NCI-H226 (cell line): ENCODE measurements at places on chromosomes 1 and 21.
A peak's percentile ranks its signal among the peaks of the same experiment; 100 is the strongest.

DNA sequence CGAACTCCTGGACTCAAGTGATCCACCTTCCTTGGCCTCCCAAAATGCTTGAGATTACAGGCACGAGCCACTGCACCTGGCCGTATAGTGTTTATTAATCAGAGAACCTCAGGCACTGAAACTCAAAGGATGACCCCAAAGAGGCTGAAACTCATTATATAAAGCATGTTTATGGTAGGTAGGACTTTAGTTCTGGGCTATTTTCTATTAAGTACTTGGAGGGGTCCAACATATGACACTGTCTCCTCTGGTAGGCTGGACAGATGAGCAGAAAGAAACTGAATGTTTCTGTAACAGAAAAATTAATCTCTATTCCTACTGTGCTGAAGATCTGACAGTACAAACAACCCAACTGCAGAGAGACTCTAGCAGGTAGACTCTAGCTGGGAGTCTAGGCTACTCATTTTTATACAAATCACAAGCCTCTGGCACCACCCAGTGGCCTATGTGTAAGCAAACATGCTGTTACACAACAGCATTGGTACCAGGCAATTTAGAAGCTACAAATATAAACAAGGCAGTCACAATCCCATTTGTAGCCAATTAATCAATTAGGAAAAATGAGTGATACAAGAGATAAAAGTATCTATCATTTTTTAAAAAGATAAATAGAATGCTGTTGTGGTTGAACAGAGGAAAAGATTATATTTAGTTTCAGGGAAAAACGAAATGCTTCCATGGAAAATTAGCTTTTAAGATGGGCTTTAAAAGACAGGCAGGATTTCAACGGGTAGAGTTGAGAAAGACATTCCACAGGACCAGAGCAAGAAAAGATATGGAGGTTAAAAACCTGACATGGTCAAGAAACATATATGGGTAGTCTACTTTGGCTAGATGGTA is 10.4 kb downstream of the DCAF8 start:
- DNase-seq, result peak; percentile 49

- DNase-seq, result no peak
Measured at GRCh38 chr1:205444931-205445645, 10.8 kb downstream of the BLACAT1 start.

- DNase-seq, result peak; percentile 33
Measured at GRCh38 chr1:69109277-69109676, 458.4 kb upstream of the LRRC7 start.

GRCh38 chr1:209248649-209249279 is 334.8 kb upstream of the CAMK1G start:
- DNase-seq, result peak; percentile 25

DNA sequence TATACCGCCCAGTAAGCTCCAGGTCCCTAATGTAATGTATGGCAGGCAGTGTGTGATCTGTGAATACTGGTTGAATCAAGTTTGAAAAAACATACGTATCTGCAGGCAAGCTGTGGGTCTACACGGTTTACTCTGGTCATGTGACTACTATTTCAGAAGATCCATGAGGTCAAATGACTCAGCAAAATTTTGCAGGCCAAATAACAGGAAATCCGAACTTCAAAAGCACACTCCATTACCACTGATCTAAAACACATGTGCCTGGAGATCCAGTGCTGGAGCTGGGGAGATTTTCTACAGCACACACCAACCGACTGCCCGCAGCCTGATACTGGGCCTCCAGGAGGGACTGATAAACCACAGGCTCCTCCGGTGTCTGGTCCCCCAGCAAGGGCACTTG is 64.5 kb upstream of the SLC44A3 start:
- no peak for DNase-seq
